HS-27A (cell line): ENCODE measurements at places on chromosomes 11 and 22.

DNA sequence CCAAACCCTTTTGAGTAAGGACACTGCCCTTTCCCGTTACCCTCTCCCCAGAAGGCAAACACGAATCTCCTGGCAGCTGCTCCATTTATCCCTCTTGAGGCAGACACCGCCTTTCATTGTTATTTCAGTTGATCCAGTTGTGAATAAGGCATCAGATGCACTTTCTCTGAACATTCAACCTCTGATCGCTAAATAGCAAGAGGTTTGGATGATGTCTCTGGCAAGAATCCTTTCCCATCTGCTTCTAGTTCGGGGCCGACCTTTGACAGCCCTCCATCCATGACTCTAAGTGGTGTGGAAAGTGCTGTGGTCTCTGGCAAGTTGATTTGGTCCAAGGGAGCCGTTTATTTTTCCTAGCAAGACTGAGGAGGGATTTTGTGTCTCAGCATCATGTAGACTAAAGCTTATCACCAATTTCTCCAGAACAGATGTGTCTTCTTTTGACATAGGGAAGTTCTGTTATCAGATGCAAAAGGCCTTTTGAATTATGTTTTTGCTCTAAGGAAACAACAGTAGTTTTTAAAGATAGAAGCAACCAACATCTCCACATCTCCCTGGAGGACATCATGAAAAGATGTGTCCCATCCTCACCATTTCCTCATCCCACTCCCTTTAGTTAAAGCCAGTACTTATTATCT lies 123.6 kb downstream of the CCDC34 start:
- DNase-seq: no peak

DNA sequence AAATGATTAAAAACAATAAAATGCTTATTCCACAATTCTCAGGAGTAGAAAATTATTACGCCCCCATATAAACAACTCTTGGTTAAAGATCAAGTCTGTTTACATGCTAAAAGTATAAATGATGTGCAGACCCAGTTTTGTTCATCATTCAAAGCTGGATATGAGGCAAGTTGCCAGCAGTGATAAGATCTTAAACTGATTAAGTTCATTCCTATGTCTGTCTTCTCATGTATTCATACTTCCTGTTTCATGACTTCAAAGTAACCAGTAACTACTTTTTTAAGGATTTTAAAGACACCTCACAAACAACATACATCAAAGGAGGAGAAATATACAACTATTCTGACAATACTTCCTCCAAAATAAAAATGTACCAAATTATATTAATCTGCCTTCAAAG lies 55.0 kb upstream of the ARHGAP32 start:
- DNase-seq: no peak

GRCh38 chr11:33476945-33477606 lies 219.9 kb downstream of the HIPK3 start:
- DNase-seq: no peak

GRCh38 chr11:18395735-18396504 lies 1.6 kb downstream of the LDHA start:
- peak; percentile 99 for DNase-seq

GRCh38 chr11:266676-267439 lies 11.3 kb upstream of the NLRP6 start:
- DNase-seq: no peak

- DNase-seq: no peak
Observed at GRCh38 chr11:44614281-44614775, 48.9 kb downstream of the CD82 start.

DNA sequence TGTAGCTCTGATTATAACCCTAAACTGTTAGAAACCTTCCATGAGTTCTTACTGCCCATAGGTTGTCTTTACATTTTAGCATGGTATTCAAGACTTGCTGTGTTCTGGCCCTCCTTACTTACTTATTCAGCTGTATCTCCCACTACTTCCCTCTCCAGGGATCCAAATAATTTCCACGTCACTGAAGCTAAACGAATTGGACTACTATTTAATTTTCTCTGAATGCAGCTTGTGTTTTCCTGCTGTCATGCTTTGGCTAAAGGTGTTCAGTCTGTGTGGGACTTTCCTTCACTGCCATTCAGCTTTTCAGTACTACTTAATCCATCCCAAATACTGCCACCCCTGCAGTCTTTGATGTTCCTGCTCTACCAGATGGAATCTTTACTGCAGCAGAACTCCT lies 88.3 kb downstream of the UVRAG start:
- no peak for DNase-seq

DNA sequence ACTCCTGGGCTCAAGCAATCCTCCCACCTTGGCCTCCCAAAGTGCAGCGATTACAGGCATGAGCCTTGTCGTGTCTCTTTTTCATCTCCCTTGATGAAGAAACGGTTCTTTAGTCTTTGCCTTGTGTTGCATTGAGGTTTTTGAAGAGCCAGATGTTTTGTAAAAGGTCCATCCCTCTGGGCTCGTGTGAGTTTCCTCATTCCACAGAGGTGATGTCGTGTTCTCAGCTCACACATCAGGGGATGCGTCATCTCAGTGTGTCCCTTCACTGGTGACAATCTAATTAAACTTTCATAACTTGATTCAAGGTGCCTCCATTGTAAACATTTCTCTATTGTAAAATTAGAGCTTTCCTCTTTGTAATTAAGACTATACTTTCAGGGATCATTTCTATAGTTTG lies 29.7 kb upstream of the TEF start:
- DNase-seq: no peak

DNA sequence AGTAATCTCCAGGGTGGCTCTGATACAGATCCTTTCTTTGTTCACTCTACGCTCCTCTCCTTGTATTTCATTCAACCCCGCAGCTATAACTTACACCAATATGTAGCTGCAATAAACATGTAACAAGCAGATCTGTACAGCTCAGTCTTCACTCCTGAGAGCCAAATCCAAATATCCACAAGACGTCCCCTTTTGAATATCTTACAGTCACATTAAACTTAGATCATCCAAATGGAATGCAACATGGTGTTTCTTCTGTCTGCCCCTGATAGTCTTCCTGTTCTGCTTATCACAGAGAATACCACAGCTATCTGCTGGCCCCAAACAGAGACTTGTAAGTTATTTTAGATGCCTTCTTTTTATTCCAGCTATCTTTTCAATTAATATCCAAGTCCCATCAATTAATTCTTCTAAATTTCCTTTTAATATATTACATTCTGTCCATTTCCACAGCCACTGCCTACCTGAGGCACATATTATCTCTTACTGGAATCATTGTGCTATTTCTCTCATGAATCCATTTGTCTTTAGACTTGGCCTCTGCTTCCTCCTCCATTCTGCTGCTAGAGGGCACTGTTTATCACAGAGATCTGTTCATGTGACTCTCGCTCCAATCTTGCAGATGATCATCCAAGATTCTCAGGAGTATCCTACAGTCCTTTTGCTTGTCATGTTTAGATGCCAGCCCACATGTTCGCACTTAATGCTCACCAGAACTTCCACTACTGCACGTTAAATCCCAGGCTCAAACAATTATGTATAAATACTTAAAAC lies 908.6 kb downstream of the NTM start:
- peak; percentile 7 for DNase-seq

- DNase-seq: no peak
Observed at GRCh38 chr11:2271327-2272227, 1.2 kb upstream of the ASCL2 start.

DNA sequence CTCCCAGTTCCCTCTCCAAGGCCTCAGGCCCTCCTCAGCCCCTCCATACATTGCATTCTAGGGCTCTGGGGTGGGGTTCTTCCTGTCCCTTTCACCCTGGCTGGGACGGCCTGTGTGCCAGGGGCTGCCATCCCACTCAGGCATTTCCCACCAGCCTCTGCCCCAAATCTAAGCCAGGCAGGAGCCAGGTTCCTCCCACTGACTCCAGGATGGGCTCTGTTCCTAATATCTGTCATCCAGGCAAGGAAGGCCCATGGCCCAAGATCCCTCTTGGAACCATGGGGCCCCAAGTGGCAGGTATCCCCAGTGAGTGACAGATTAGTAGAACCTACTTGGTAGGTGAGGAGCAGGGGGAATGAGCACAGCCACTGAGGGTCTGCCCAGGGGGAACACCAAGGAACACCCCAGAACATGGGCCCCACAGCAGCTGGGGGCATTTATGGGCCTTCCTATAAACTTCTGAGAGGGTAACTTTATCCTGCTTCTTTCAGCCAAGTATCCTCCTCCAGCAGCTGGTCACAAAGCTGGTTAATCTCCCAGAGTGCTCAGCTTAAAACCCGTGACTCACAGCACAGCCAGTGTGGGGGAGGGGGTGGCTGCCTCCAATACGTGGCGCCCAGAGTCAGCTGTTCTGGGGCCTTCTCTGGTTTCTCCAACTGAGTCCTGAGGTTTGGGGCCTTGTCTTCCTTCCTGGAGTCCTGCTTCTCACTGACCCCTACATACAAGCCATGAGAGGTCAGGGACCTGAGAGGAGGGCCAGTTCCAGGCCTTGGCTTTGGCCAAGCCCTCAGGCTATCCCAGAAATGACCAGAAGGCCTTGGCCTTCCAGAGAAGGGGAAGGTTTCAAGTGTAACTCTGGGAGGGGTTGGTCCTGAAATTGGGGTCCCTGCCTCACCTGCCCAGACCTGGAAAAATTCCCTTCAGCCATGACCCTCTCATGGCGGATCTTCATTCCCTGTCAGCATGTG lies 19.9 kb upstream of the MYOD1 start:
- no peak for DNase-seq

DNA sequence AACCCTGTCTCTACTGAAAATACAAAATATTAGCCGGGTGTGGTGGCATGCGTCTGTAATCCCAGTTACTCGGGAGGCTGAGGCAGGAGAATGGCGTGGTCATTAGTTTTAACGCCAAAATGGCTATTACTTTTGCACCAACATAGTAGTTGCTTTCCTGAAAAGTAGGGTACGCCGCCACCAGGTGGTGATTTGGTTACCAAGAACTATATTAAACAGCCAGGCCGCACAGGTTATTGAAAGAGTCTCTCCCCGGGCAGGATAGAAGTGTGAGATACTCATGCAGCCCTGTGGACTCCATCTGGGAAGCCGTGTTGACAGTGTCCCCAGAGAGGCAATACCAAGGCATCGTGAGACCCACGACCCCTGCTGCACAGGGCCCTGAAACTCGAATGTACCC lies 24.6 kb upstream of the LRRC32 start:
- DNase-seq: no peak

DNA sequence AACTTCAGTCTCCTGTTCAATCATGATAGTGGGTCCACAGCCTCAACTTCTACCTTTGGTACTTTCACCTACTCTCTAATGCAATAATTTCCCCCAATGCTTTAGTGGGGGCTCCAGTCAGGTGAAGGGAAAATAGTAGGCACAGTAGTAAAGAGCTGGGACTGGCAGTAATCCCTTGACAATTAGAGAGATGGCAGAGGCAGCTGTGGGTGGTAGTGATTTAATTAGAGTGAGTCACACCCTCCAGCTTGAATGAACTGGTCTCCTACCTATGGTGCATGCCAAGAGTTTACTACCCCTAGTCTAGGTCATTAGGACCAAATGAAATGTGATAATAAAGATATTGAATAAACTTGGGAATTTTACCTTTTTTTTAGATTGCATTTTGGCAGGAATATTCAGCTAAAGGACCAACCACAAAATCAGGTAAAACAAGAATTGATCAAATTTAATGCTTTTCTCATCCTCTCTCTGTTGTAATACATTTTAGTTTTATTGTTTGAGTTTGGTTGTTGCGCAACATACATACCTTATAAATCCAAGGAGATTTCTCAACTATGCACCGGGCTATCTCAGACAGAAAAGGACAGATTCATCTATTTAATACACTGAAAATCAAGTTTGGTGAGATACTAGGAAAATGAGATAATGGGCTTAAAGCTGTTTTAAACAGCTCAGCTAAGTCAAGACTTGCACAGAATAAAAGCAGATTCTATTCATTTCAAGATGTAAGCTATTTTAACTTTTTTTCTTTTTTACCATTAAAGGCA lies 9.0 kb downstream of the PRRG4 start:
- DNase-seq: no peak

- no peak for DNase-seq
Observed at GRCh38 chr11:71393283-71393682, 54.9 kb downstream of the DHCR7 start.

GRCh38 chr11:39209981-39210380 lies 2249.5 kb downstream of the LRRC4C start:
- DNase-seq: no peak

DNA sequence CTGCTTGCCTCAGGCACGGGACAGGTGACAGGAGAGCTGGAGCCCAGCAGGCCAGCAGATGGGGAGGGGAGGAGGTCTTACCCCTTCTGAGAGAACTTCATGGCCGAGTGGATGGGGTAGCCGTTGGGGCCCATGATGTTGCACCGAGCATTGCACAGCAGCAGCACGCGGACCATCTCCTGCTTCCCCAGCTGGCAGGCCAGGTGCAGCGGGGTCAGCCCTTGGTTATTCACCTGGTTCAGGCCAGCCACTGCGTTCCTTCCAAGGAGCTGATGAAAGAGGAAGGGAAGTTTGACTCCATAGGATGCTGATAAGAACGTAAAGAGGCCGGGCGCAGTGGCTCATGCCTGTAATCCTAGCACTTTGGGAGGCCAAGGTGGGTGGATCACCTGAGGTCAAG lies 29.4 kb upstream of the BAIAP2L2 start:
- DNase-seq: no peak

GRCh38 chr11:133014337-133014736 lies 518.0 kb downstream of the OPCML start:
- DNase-seq: no peak

- no peak for DNase-seq
Observed at GRCh38 chr11:114169321-114169749, 109.8 kb downstream of the ZBTB16 start.

DNA sequence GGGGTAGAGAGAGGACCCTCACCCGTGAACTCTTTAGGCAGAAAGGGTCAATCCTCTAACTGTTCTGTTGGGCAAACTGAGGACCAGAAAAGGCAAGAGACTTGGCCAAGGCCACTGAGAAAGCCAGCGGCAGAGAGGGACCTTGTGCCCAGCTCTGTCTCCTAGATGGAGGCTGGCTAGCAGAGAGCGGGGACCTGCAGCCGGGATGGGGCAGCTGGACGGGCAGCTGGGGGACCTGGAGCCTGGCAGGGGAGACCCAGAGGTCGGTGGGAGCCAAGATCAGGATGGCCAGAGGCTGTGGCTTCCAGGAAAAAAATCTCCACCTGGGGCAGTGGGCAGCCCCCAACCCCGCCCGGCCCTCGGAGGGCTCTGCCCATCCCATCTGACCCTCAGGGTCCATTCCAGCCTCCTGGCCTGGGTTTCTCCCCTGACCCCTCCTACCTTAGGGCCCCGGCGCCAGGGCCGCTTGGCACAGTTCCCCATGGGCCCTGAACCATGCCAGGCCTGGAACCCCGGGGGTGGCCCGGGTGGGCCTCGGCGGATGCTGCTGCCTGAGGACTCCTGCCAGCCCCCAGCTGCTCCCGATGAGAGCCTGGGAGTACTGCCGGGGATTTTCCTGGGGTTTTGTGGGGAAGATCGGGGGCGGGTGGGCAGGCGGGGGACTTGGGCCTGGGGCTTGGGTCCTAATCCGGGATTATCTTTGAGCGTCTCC lies at the start of gene CABP2:
Gene CABP2, minus strand, starts transcription at position 603 of the 712 bp plus-strand sequence. Its CDS starts 120 bp downstream, at position 483.
- DNase-seq: no peak

GRCh38 chr11:59417023-59417422 lies 9.2 kb downstream of the OR5A2 start:
- DNase-seq: no peak

DNA sequence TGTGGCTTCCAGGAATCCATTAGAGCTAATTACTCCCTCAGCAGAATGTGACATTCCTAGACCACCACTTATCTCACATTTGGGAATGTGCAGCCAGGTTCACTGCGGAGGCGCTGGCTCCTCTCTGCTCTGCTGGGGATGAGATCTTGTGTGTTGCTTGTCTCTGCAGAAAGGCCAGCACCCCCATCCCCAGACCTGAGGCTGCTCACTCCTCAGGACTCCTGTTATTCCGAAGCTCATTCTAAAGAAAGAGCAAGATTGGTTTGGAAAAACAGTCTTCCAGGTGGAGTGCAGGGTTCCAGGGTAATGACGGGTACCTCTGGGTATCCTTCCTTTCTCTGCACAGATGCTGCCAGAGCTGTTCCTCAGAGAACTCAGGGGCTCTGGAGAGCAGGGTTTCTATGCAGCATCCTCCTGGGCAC lies 20.8 kb downstream of the RSPH14 start:
- no peak for DNase-seq
